Mucosa of descending colon (tissue), 3 donors: ENCODE measurements at places on chromosomes 3 and 15. TPM values are rescaled to one million over a fixed set of nuclear protein-coding genes. Genes with fewer than 3 reads are reported as not detected.

Gene PPP1R14D
- total RNA-seq, result 154 TPM

GRCh38 chr3:89447243-89447642, 339.8 kb downstream of the EPHA3 start:
- DNase-seq, result no peak

Gene CPN2
- total RNA-seq, result not detected

GRCh38 chr15:65134538-65134937, 930 bp upstream of the PDCD7 start:
- no peak for DNase-seq
